ENCODE measurements at places on chromosomes 1 and 21.

- DNase-seq, result no peak
Observed at GRCh38 chr21:36584980-36585940, 105.3 kb upstream of the CLDN14 start.

DNA sequence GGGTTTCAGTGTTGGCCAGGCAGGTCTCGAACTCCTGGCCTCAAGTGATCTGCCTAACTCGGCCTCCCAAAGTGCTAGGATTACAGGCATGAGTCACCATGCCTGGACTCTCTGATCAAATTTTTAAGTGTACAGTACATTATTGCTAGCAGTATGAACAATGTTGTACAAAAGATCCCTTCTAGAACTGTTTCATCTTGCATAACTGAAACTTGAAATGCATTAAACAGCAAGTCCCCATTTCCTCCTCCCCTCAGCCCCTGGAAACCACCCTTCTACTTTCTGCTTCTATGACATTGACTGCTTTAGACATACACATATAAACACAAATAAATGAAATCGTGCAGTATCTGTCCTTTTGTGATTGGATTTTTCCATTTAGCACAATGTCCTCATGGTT is 463.4 kb downstream of the PTPRC start:
- no peak for DNase-seq

GRCh38 chr1:246843876-246844275 is 87.9 kb downstream of the AHCTF1 start:
- no peak for DNase-seq

DNA sequence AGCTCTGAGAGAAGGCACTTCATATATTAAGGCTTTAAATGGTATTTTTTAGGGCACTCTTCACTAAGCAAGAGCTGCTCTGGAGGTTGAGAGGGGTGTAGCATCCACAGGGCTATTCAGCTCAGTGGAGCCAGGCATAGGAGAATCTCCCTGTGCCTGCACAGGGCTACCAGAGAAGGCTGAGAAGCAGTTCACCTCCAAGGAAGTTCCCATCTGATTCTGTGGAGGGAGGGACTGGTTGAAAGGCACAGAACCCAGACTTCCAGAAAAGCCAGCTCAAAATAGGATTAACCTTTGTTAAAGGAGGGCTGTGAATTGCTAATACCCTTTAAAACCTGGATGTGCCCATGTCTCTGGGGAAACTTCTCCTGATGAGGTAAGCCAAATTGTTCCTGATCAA is 304.5 kb downstream of the TTLL7 start:
- DNase-seq, result no peak

DNA sequence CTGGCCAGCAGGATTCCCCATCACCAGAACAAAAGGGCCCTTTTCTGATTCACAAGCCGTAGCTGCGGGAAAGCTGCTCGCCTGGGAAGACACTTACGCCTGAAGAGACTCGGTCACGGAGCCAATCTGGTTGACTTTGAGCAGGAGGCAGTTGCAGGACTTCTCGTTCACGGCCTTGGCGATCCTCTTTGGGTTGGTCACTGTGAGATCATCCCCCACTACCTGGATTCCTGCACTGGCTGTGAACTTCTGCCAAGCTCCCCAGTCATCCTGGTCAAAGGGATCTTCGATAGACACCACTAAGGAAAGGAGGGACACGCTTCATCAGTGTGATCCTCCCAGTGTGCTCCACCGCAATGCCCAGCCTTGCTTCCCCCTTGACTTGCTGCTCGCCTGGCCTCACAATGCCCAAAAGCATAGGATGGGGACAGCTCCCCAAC is 14.7 kb downstream of the ENO1 start:
- no peak for DNase-seq

DNA sequence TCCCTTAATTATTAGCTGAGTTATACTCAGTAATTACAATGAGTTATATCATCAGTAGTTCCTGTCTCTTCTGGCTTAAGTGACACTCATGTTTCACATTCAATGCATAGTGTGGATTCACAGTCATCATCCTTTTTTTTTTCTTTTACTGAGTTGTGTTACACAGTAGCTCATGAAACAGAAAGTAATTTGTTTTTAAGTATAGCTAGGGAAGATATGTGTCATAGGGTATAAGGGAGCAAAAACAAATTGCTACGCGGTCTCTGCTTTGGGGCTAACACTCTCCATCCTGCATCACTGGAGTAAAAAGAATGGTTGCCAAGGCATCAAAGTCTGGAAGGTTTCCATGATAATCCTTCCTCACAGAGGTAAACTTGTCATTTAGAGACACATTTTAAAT is 971.7 kb upstream of the NCAM2 start:
- DNase-seq, result no peak

DNA sequence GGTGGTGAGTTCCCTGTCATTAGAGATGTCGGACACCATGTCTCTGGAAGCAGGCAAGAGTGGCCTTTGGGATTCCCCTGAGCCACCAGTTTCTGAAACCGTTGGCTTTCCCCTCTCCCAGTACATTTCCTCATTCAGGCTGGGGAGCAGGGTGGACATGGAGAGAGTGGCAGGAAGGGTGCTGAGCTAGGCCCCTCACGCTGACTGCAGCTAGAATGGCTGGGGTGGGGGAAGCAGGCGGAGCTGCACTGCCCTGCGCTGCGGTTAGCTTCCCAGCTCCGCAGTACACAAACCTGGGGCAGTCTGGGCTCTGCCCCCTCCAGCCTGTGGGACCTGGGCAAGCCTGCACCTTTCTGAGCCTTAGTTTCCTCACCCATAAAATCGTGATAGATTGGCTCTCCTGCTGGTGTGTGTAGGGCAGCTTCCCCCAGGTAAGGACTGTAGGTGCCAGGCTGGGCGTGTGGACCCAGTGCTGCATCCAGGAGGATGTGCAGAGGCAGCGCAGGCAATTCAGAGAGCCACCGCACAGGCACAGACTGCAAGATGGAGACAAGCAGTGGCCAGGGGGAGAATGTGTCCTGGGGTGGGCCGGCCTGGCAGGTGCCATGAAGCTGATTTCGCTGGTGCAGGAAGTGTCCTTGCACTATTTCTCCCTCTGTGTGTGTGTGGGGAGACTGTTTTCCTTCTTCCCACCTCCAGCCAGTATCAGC is 3.0 kb downstream of the PLA2G2F start:
- peak; percentile 39 for DNase-seq

GRCh38 chr1:233313434-233314155 is 13.9 kb upstream of the MAP3K21 start:
- DNase-seq, result no peak

DNA sequence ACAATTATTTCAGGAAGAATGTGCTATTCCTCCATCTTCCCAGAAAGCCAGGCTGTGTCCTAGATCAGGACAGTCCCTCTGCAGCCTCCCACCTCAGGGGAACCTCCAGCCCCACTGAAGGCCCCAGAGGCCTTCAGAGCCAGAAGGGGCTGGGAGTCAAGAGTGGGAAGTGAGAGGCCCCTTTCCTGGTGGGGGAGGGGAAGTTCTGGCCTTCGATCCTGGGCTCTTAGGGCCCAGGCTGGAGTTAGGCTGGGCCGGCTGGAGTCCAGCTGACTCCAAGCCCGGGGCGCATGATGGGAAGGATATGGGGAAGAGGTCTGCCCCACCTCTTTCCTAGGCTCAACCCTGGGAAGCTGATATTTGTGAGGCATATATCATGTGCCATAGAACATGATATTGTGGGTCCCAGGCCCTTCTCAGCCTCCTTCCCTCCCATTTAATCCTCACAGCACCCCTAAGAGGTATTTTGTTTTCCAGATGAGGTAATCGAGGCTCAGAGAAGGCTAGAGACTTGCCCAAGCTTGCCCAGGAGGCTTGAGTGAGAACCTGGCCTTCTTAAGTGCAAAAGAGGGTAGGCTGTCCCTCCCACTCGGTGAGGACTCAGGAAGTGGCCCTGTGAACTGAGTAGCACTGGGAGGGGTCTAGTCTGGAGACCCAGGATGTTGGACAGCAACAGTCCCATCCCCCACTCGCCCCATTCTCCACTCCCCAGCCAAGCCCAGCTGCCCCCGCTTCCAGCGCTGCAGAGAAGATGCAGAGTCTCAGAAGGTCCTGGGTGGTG is 18.6 kb upstream of the HSPG2 start:
- peak; percentile 62 for DNase-seq

DNA sequence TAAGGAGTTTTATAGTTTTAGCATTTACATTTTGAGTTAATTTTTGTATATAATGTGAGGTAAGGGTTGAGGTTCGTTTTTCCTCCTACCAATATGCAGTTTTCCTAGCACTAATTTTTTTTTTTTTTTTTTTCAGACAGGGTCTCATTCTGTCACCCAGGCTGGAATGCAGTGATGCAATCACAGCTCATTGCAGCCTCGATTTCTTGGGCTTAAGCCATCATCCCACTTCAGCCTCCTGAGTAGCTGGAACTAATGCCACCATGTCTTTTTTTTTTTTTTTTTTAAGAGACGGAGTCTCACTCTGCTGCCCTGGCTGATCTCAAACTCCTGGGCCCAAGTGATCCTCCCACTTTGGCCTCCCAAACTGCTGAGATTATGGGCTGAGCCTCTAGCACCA is 2.5 kb upstream of the UBASH3A start:
- DNase-seq, result no peak

DNA sequence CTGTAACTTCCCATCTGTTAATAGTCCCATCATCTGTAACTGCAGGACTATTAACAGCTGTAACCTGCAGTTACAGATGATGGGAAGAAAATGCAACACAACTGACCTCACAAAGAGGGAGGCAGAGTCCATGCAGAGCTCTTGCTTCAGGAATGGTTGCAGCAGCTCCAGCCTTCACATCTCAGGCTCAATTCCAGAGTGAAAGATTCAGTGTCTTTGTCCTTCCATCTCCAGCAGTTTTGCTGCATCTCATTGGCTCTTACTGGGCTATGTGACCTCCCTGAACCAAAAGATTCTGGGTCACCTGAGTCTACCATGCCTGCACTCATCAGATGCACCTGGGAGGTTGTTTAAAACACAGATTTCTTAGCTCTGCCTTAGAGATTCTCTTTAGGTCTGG is 686.7 kb downstream of the MATN1 start:
- no peak for DNase-seq

DNA sequence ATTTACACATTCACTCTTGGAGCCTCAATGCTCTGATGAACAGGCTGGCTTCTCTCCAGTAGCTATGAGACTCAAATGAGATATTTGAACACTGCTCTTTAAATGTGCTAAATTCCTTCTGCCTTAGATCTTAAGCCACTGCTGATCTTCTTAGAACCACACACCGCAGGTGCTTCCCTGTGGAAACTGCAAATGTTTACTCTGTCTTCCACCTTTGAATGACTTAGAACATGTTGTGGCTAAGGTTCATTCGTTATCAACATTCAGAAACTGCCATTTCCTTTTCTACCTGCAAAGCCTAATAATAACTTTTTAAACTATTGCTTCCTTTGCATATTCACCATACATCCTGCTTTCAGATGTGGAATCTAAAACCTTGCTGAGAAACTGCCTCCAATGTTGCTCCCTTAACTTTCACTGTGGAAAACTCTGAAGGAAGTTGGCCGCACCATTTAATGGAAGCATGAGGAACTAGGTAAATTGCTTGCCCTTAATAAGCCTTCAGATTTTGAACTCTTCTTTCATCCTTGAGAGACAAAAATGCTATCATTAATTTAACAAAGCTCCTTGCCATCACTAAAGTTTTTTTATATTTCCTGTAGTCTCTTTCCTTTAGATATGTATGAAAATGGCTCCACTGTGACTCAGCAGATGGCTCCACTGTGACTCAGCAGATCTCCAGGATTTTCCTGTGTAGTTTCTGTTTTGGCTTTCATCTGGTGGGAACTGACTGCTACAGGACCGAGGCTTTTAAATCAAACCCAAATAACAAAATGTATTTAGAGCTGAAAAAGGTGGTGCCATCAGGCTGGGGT is 143.8 kb downstream of the TNFSF18 start:
- DNase-seq, result no peak

GRCh38 chr1:36965275-36966159 is 68.8 kb downstream of the GRIK3 start:
- DNase-seq, result no peak

DNA sequence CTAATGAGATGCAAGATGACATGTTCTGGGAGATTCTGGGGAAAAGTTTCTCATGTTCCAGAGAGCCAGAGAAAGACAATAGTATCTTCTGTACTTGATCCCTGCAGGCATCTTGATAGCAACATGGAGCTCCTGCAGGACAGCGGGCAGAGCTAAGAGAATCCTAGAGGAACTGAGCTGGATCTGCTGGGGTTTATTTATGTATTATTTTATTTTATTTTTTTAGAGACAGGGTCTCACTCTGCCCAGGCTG is 22.7 kb upstream of the SCAF4 start:
- no peak for DNase-seq

- no peak for DNase-seq
Observed at GRCh38 chr21:42532466-42533181, 19.0 kb downstream of the SLC37A1 start.

Data from H7 (cell line).